ENCODE measurements at places on chromosomes 2 and 18.
A peak's percentile ranks its signal among the peaks of the same experiment; 100 is the strongest.

GRCh38 chr2:100524331-100524730 is 38.5 kb upstream of the PDCL3 start:
- no peak for DNase-seq

GRCh38 chr2:200703127-200703925 is 108.4 kb upstream of the BZW1 start:
- peak; percentile 51 for DNase-seq

DNA sequence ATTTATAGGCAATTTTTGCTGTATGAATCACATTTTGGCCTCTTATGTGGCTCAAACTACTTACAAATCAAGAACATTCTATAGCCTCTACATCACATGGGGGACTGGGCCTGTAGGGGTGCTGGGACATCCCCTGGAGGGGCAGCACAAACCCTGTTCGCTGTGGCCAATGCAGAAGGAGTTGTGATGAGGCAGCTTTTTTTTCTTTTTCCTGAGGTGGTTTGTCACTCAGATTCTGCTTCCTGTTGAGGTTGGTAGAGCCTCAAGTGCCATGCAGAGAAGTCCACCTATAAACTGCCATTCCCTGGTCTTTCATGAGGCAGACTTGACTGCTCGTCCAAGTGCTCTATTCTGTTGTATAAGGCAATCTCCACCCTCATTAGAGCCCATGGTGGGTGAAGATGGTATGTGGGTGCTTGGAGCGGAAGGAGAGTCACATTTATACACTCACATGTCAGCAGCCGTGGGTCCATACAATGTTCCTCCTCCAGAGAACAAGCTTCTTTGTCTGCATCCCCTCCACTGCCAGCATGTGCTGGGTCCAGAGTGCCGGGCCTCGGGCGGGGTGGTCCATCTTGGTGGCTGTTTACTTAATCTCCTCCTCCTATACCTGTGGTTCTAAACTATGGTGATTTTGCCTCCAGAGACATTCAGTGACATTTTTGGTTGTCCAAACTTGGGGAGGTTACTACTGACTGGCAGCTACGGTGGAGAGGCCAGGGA is 120.3 kb downstream of the ACOXL start:
- no peak for DNase-seq

DNA sequence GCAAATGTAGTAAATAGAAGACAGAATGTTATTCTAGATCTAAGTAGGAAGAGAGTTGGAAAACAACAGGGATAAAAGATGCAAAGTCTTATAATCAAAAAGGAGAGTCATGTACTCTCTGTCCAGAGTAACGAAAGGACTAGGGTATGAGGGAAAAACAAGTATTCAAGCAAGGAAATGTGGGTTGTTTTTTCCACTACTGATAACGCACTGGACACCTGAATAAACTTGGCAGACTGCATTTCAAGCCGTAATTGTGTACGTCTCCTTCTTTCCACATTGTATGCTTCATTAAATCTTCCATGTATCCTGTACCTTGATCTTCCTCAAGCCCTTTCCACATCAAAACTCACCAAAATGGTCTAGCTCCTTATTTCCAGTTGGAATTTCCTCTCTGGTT is 420.6 kb downstream of the ZEB2 start:
- no peak for DNase-seq

GRCh38 chr2:80499095-80499494 is 194.5 kb upstream of the LRRTM1 start:
- DNase-seq, result peak; percentile 29

- DNase-seq, result no peak
Measured at GRCh38 chr18:40096675-40097074, 1858.4 kb upstream of the PIK3C3 start.

DNA sequence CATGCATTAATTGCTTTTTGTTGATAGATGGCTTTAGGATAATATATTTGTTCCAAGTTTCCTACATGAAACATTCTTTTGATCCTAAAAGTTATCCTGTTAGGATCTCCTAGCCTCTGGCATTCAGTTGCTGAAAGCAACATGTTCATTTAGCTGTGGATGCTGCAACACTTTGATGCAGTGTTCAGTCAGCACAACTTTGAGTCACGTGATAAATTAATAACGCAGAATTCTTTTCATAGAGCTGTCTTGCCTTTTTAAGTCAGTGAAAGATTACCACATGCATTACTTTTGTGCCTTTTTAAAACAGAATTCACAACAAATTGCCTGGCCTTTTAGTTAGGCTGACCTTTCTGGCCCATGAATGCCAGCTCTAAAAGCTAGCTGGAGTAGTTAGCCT is 1467.9 kb upstream of the ZEB2 start:
- no peak for DNase-seq

GRCh38 chr2:225056330-225057073 is 14.2 kb upstream of the DOCK10 start:
- DNase-seq, result no peak

DNA sequence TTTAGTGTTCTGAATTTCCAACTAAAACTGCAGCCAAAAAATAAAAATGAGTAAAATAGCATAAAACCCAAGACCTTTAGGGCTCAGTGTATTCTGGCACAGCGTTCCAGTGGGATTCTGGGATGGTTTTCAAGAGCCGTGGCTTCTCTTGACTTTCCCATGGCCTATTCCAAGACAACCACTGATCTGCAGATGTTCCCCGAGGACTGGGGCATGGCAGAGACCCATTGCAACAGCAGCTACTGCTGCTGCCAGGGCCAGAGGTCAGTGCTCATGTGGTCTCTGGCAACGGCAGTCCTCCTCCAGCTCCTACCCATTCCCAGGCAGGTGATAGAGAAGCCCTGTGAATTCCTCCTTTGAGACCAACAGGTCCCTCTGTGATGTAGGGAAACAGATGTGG is 26.8 kb downstream of the TNP1 start:
- no peak for DNase-seq

DNA sequence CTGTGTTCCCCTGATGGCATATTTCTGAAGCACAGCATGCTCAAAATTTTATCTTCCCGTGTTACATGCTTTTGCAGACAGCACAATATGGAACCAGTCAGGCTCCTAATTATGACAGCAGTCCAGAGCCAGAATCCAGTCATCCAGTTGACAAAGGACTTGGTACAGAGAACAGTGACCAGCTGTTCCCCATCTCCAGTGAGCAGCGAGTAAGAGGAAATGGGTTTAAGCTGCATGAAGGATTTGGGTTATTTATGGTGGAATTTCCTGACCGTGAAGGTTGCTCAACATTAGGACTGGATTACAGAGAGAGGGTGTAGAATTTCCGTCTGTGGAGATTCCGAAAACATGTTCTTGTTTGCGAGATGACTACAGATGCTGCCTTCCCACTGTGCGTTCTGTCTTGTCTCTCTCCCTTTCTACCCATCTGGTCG is 24.4 kb downstream of the SGPP2 start:
- peak; percentile 51 for DNase-seq

DNA sequence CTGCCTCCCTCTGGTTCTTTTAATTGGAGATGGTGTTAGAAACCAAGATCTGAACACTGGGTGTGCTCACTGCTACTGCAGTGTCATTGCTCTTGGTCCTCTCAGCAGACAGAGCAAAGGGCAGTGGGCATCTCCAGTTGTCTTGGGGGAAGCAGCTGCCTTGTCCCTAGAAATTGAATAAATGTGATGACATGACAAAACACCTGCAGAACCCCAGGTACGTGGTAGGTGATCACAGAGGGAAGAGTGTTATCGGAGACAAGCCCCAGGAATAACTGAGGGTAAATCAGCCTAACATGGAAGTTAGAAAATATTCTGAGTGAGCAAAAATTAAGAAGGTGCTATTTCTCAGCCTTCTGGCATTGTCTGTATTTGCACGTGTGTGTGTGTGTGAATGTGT is 311.9 kb upstream of the HDAC4 start:
- DNase-seq, result no peak

DNA sequence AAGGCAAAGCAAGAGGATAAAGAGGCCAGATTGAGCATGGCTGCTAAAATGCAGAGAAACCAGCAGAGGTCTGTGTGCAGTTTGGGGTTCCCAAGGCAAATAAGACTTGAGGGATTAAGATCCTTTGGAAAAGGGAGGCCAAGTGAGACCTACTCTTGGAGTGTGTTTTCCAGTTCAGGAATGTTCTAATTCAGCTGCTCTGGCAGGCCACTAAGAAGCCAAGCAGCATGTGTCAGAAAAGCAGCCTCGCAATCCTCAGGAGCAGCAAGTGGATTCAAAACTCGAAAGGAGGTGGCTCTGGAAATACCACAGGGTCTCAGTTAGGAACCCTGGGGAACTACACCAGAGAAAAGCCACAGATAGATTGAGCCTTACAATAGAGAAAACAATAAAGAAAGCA is 569.2 kb downstream of the METTL4 start:
- DNase-seq, result no peak

DNA sequence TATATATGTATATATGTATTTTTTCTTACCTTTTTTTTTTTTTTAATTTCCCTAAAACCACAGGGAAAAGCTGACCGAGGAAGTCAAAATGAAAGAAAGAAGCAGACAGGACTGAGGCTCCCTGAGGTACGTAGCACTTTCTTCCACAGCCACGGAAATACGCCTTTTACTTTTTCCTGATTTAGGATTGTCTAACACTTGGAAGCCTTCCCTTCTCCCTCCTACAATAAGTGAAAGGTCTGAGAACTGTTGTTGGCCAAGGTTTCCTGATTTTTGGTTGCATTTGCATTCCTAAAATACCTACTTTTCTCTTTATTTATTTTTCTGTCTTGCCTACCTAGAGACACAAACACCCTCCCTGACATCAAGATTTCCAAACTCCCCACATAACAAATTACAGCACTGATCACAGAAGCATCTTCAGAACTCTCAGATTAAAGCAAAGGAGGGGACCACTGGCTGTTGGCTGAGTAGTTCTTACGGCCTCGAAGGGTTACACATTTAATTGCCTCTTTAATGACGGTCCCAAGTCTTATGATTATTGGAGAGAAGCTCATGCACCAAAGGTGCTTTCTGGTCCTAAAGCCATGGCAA is 778.5 kb upstream of the FANCL start:
- DNase-seq, result no peak

DNA sequence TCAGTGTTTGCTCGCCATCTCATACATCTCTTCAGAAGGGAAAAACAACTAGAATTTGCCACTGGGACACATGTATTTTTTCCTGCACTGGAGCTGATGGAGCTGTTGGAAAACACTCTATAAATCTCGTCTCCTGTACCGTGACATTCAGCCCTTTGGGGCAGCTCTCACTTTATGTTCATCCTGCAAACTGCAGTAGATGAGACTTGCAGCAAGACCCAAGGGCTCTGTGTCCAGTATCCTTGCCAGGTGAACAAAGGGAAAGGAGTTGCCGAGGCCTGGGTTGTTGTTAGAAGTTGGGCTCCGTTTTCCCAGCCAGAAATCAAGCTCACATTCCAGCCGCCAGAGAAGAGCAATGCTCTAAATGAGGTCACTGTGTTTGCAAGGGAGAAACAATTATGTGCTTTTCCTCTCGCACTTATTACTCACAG is 285.1 kb downstream of the SLC4A3 start:
- peak; percentile 23 for DNase-seq

GRCh38 chr2:36238106-36238505 is 117.5 kb upstream of the CRIM1 start:
- DNase-seq, result no peak

DNA sequence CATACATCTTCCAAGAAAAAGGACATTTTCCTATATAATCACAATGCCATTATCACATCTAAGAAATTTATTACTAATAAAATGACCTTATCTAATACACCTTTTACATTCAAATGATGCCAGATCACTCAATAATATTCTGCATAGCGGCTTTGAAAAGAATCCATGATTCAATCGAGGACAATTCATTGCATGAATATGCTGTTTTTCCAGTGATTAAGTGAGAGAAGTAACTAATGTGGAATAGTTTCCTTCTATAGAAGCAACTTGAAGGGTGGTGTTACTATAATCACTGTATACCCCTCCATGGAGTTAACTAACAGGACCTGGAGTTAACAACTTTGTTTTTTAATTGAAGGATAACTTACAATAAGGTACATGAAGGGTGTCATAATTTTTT is 9.1 kb downstream of the PLEK start:
- DNase-seq, result no peak

GRCh38 chr18:40534723-40535122 is 1420.3 kb upstream of the PIK3C3 start:
- no peak for DNase-seq

- DNase-seq, result peak; percentile 68
Measured at GRCh38 chr2:46098621-46099062, 198.6 kb upstream of the EPAS1 start.

GRCh38 chr2:133846476-133846875 is 278.2 kb upstream of the NCKAP5 start:
- no peak for DNase-seq
